ELF-1 (cell line): ENCODE measurements at places on chromosomes 4 and X.

GRCh38 chr4:151361126-151361525 is 35.7 kb upstream of the SH3D19 start:
- DNase-seq: no peak

GRCh38 chrX:20171887-20172286 is 30.2 kb upstream of the EIF1AX start:
- DNase-seq: no peak

DNA sequence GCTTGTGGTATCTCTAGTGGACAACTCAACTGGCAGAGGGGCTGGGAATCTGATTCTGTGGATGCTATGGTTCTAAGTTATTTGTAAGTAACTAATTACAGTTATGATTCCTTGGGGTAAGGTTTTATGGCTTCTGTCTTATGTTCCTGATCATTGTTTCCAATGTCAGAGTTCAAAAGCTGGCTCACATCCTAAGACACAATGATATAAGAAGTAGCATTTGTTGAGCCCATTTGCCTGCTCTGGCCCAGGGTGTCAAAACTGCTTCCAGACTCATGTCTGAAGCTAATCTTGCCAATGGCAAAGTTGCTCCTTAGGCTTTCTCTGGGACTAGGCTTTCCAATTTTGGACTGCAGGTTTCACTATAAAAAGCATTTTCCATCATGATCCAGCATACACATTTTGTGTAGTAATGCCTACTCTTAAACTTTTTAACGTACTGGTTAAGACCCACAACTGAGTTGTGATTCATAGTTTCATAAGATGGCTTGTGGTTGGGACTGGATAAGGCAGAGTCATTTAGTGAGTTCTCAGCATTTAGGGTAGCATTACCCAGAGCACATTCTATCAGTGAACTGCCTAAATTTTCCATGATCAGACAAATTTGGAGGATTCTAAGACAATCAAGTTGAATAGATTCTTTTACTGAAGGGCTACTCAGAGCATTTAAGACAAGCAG is 50.0 kb downstream of the CCNI start:
- no peak for DNase-seq

DNA sequence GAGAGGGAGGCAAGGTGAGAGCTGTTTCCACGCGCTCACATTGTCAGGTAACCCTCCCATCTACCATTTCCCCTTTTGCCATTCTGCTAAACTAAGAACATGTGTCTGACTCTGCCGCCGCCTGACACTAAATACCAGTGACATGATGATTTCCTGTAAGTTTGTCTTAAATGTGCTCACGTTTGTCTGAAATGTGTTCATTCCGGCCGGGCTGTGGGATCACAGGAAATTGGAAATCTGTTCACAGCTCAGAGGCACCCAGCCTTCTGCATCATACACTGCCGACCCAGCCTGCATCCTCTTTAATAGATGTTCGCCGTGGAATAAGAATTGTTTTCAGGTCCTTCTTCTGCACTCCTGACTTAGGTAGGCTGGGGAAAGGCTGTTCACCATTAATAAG is 336.2 kb upstream of the PPARGC1A start:
- DNase-seq: no peak
